ENCODE measurements at places on chromosomes 3 and 15.

GRCh38 chr3:134201201-134202130 lies 49.2 kb downstream of the RYK start:
- no peak for DNase-seq

- no peak for DNase-seq
Measured at GRCh38 chr15:95176794-95177577, 945.6 kb downstream of the MCTP2 start.

DNA sequence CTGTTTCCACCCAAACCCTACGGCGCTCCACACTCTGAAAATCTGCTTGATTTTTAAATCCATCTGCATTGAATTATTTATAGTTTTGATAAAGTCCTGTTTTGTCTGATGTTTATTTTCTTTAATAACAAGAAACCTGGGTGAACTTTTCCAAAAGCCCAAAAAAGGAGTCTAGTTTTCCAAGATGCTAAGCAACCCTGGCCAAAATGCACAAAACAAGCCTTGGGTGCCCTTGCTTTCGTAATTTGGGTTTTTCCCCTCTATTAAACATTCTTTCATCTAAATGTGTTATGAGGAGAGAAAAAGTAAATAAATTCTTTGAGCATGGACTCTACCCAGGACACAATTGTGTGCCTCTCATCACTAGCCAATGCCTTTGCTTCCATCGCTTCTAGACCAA lies 468.9 kb downstream of the MCTP2 start:
- no peak for DNase-seq

GRCh38 chr3:99159220-99159762 lies 257.8 kb upstream of the DCBLD2 start:
- no peak for DNase-seq

DNA sequence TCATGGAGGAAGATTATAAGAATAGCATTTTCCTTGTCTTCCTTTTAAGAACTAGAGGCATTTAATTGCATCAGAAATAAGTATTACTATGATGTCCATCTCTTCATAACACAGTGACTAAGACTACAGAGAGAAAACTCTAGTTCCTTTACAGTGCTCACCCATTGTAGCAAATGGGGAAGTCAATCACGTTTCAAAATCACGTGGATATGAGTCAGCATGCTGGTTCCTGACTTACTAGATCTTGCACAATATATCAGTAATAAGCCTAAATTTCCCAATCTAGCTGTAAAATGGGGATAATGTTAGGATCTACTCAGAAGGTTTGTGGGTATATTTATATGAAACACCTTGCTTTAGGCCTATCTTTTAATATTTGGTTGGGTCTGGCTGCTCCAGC lies 254.8 kb upstream of the EOMES start:
- DNase-seq, result no peak

DNA sequence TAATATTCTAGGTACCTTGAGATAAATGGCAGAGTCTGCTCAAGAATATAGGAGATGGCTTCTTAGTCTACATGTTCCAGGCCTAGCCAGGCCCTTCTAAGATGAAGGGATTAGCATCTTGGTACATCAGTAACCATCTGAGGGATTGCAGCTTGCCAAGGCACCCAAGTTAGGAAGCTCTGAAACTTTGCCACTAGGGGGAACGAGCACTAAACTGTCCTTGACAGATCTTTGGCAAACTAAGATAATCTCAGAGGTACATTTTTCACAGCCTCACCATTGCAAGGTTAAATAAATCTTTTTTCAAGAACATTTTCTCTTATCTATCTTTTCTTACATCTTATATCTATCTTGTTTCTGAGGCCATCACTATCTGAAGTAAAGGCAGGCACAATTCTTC lies 351.2 kb downstream of the RAP2B start:
- DNase-seq, result no peak

- DNase-seq, result no peak
Measured at GRCh38 chr3:11737742-11738141, 94.0 kb upstream of the VGLL4 start.

- DNase-seq, result no peak
Measured at GRCh38 chr3:9917820-9918219, 922 bp downstream of the IL17RC start.

- no peak for DNase-seq
Measured at GRCh38 chr3:189308608-189309007, 136.8 kb downstream of the TPRG1 start.

- no peak for DNase-seq
Measured at GRCh38 chr15:36882487-36883131, 217.7 kb downstream of the MEIS2 start.

Measured in T follicular helper cell (primary cell).